NCI-H2081 treated with DMSO at 0.1 percent for 48 hours (cell line): ENCODE measurements at places on chromosomes 2 and 18.

GRCh38 chr2:15271941-15272542 lies 289.1 kb downstream of the NBAS start:
- no peak for DNase-seq

DNA sequence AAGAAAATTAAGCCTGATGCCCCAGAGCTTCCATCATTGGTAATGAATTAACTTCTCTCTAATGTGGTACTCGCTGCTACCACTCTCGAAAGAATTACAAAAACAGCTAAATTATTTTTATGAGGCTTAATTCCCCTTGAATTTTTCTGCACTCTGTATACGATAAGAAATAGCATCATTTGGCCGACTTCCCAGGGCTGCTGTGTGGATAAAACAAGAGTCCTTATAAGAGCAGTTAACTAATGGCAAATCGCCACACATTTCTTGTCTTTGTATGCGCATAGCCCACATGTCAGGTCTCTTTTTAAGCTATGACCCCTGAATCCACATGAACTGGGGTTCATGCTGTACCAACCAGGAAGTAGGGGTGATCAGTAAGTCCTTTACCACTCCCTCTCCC lies 668.4 kb downstream of the TMEM182 start:
- DNase-seq, result no peak

DNA sequence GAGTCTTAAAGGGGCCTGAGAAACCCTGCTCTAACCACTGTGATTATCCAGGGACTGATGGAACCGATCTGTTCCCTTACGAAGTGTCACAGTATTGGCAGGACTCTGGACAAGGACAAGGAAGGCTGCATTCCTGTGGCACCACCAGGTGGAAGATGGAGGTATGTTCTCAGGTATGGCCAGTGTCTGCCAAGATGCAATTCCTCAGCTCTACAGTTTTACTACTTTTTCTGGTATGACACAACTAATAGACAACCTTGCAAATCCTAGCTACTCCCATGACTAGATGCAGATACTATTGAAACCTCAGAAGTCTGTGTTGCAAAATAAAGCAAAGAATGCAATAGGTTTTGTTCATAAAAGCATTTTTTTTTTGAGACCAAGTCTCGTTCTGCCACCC lies 14.6 kb downstream of the RAB31 start:
- DNase-seq, result no peak

DNA sequence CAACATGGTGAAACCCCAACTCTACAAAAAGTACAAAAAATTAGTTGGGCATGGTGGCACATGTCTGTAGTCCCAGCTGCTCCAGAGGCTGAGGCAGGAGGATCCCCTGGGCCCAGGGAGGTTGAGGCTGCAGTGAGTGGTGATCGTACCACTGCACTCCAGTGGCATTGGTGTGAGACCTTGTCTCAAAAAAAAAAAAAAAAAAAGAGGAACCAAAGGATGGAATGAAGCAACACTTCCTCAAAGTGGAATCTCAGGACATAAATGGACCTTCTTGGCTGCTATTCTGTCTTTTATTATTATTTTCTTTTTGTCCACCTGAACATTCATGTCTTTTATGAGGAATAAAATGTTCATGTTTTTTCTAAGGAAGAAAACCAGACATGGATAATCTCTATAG lies 13.7 kb downstream of the GEMIN6 start:
- DNase-seq, result no peak

- DNase-seq, result peak; percentile 39
Measured at GRCh38 chr2:124683536-124684428, 658.7 kb downstream of the CNTNAP5 start.

DNA sequence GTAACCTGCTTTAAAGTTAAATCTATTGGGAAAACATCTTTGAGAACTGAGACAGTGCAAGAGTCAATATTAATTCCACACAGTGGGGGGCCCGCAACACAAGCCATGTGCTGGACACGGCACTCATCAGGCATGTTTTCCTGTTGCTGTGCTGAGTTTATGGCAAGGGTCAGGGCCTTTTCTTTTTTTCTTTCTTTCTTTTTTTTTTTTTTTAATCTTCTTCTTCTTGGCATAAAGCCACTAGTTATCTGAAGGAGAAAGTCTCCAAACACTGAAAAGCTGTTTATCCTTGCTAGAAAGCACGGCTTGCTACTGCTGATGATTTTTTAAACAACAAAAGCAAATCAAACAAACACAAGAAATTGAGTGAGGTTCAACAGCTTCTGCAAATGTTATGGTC lies 252.1 kb downstream of the ZNF521 start:
- DNase-seq, result no peak

DNA sequence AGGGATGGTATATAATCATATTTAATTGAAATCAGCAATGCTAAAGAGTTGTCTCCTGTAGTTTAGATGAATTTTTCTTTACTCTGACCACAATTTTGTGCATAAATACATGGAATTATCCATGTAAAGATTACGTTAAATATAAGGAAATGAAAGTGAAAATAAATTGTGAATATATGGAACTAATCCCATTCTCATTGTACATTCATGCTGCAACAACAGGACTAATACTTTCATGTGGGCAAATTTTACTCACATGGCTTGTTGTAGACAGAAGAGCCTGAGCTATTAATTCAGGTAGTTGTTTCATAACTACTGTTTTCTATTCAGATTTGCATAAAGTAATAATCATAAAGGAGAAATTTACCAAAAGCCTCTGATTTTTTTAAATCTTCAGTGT lies 357.8 kb downstream of the ARHGAP15 start:
- DNase-seq, result no peak

- no peak for DNase-seq
Measured at GRCh38 chr18:33558529-33558928, 19.5 kb upstream of the ASXL3 start.

GRCh38 chr2:1593371-1594122 lies 150.8 kb downstream of the PXDN start:
- DNase-seq, result no peak
